ENCODE measurements at places on chromosomes 3 and 15.

GRCh38 chr3:59538753-59539432 lies 489.1 kb upstream of the CFAP20DC start:
- DNase-seq = no peak
- peaks cover 11% of the 10 kb centered on the region for H3K4me1 ChIP-seq
- H3K36me3 ChIP-seq = no peaks in the 10 kb centered on the region

DNA sequence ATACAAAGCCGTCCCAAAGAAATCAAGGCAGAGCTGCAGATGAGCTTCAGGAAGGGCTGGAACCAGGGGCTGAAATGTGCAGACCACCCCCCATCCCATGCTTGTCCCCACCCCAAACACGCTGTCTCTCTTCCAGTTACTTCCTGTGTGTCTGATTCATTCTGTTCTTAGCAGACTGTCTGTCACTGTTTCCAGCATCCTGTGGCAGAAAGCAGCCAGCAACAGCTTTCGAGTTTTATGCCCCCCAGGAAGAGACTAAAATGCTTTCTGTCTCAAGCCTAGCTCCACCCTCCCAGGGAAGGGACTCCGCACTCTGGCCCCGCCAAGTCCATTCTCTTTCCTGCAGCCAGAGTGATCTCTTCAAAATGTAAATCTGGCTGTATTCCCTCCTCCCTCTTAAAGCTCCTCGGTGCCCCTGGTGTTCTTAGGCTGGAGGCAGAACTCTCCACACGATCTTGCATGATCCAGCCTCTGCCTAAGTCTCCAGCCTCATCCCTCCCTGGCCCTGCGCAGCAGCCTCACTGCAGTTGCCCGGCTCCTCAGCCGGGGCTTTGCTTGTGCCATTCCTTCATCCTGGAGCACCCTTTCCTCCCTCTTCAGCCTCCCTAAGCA lies 41.5 kb downstream of the HRH1 start:
- no peaks in the 10 kb centered on the region for H3K36me3 ChIP-seq
- no peaks in the 10 kb centered on the region for H3K4me1 ChIP-seq
- no peak overlapping the region for H3K27ac ChIP-seq
- no peak for DNase-seq
- H3K27me3 ChIP-seq = no peaks in the 10 kb centered on the region
- H3K4me3 ChIP-seq = no peak overlapping the region

- H3K27me3 ChIP-seq = no peaks in the 10 kb centered on the region
- no peak overlapping the region for H3K4me3 ChIP-seq
- no peak for DNase-seq
- no peaks in the 10 kb centered on the region for H3K4me1 ChIP-seq
- no peak overlapping the region for H3K27ac ChIP-seq
- no peaks in the 10 kb centered on the region for H3K36me3 ChIP-seq
Measured at GRCh38 chr3:99868311-99868646, 50.6 kb downstream of the CMSS1 start.

- H3K4me3 ChIP-seq = no peak overlapping the region
- H3K4me1 ChIP-seq = peaks cover 14% of the 10 kb centered on the region
- H3K27me3 ChIP-seq = no peaks in the 10 kb centered on the region
- no peaks in the 10 kb centered on the region for H3K36me3 ChIP-seq
- H3K27ac ChIP-seq = no peak overlapping the region
Measured at GRCh38 chr3:61354604-61355003, 103.4 kb upstream of the FHIT start.

DNA sequence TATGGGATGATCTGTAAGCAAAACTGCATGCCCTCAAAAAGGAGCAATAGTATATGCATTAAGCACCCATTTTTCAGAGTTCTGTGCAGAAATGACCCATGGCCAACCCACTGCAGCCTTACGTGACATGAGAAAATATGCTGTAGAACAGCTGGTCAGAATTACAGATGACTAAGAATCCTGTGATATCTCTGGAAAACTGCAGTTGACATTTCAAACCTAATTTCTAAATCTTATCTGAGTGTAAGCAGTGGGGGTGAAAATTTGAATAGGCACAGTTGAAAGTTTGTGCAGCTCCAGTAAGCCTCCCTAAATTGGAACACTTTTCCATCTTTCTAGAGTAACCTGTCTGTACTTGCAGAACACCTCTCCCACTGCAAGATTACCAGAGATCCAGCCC lies 28.7 kb upstream of the COL6A6 start:
- no peaks in the 10 kb centered on the region for H3K4me1 ChIP-seq
- DNase-seq = no peak
- H3K36me3 ChIP-seq = no peaks in the 10 kb centered on the region
- H3K4me3 ChIP-seq = no peak overlapping the region
- no peak overlapping the region for H3K27ac ChIP-seq

- H3K4me3 ChIP-seq = no peak overlapping the region
- no peaks in the 10 kb centered on the region for H3K27me3 ChIP-seq
- H3K4me1 ChIP-seq = no peaks in the 10 kb centered on the region
- H3K27ac ChIP-seq = no peak overlapping the region
Measured at GRCh38 chr15:65307978-65308377, 3.5 kb downstream of the RNU5B-1 start.

DNA sequence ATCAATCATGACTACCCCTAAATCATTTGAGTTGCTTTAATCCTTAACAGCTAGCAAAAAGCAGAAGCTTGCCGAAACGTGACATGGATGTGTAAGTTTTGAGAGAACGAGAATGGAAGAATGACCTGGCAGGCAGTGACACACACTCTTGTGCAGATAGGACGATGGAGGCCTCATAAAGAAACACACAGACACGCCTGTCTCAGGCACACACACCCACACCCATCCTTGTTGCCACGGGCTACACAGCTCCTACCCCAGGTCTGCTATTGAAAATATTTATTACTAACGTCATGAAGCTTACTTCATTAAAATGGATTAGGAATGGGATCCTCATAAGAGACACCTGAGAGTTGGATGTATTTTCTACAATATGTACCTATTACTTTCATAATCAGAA lies 8.5 kb downstream of the MYO5C start:
- H3K27ac ChIP-seq = no peak overlapping the region
- H3K27me3 ChIP-seq = no peaks in the 10 kb centered on the region
- no peaks in the 10 kb centered on the region for H3K36me3 ChIP-seq
- no peak overlapping the region for H3K4me3 ChIP-seq
- no peaks in the 10 kb centered on the region for H3K4me1 ChIP-seq
- no peak for DNase-seq

Measured in cardiac muscle cell (in vitro differentiated cells and primary cell).